ENCODE measurements at places on chromosomes 2 and 18.

GRCh38 chr2:65377556-65378192 lies 54.7 kb downstream of the SPRED2 start:
- peak; percentile 72 for DNase-seq

DNA sequence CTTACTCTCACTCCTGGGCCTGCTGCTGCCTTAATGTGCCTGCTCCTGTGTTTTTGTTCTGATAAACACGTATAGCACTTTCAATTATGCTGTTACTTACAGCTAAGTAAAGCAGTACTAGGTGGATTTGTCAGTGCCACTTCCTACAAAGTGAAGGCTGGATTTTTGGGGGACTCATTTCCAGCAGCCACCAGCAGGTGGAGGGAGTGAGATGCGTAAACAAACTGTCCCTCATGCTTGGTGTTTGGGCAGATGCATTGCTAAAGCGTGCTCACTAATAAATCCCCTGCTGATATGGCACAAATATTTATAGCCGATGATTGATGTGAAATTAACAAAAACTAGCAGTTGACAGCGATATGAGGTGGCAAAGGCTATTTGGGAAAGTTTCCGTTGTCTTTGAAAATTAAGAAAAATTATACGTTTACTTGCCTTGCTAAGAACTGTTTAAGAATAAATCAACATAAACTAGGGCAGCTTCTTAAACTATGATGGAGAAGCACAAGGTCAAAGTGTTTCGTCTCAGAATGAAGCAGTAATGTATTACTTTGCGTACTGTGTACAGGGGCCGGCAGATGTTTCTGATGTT lies 101.7 kb downstream of the AGAP1 start:
- DNase-seq = peak; percentile 79

DNA sequence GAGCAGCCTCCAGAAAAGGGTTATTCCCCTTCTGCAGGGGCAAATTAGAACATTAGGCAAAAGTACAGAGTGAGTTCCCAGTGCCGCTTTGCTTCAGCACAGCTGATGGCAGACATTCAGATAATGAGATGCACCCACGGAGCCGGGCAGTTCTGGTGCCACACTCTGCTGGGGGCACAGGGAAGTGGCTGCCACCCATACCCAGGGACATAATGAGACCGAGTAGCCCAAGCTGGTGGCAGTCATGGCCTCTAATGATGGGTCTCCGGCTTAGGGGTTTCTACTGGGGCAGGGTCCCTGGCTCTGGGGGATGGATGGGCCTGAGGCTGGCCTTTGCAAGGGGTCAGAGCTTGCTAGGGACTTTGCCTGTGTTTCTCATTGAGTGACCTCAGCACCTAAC lies 26.2 kb downstream of the GLI2 start:
- DNase-seq = no peak

- DNase-seq = no peak
Measured at GRCh38 chr2:108325756-108326155, 37.1 kb downstream of the SULT1C2 start.

DNA sequence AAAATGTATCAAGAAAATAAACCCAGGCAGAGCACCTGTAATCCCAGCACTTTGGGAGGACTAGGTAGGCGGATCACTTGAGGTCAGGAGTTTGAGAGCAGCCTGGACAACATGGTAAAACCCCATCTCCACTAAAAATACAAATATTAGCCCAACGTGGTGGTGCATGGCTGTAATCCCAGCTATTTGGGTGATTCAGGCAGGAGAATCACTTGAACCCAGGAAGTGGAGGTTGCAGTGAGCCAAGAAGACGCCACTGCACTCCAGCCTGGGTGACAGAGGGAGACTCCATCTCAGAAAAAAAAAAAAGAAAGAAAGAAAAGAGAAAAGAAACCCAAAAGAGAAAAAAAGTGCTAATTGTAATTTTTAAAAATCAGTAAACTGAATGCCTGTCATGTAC lies 41.4 kb downstream of the DDX18 start:
- DNase-seq = no peak

GRCh38 chr2:70753902-70754301 lies 14.1 kb downstream of the ADD2 start:
- DNase-seq = no peak

GRCh38 chr2:46001741-46002506 lies 295.3 kb upstream of the EPAS1 start:
- no peak for DNase-seq

GRCh38 chr2:232352511-232353091 lies 25.9 kb upstream of the ALPP start:
- DNase-seq = no peak

- DNase-seq = peak; percentile 66
Measured at GRCh38 chr2:236545814-236546480, 23.7 kb upstream of the ACKR3 start.

- no peak for DNase-seq
Measured at GRCh38 chr18:39622431-39622830, 2056.8 kb upstream of the CELF4 start.

DNA sequence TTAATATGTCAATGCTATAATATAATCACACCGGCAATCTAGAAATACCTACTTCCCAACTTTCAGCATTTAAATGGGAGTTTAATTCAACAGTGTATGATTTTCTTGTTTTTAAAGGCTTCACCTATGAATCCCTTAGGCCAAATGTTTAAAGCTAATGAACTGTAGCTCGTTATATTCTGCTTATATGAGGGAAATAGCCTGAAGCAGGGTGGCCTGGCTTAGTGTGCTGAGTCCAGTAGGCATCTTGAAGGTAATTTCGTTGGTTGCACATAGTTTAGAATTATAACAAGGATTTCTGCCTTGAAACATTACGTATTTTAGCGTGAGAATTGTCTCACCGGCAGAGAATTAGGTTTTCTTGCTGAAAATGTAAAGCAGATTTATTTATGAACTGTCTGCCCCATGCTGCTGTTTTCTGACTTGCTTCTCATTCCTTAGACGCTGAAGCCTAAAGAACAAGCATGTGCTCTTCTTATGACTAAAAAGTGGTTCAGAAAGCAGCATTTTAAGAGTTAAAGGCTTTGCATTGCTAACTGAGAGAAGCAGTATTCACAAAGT lies 433.7 kb upstream of the RAB12 start:
- DNase-seq = no peak

DNA sequence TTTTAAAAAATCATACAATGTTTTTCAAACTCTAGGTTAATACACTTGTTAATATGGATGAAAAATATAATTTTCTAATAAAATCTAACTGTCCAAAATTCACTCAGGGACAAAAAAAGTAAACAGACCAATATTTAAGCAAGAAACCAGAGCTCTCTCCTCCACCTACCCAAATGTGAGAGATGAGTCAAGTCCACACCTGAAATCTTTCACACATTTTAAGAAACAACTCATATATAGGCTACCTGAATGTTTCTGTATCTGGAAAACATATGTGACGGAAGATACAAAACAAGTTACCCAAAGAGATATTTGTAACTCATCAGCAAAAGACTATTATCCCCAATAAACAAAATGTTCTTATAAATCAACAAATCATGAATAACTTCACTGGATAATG lies 20.2 kb downstream of the ZNF516 start:
- DNase-seq = no peak

DNA sequence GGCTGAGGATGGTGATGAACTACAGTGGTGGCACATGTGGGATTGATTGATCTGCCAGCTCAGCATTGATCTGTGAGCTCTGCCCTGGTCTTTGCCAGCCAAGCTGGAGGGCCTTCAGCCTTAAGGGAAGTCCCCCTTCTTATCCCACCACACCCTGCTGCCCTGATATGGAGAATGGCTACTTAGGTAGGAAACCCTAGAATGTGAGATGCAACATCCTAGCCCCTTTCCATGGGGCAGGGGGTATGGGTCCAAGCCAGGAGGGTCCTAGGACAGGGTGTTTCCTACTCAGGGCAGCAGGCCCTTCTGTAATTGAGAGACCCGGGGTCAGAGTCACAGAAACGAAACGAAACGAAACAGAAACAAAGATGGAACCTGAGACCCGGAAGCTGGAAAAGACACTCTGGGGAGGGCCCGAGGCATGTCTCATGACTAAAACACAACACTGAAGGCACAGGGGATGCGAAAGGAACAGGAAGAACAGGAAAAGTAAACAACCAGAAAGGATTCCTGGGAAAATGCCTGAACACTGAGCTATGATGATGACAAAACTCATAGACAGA lies 16.9 kb upstream of the SULT1C2 start:
- DNase-seq = no peak

GRCh38 chr2:9975328-9975727 lies 23.8 kb downstream of the GRHL1 start:
- DNase-seq = no peak

- DNase-seq = no peak
Measured at GRCh38 chr18:76461148-76461547, 33.9 kb downstream of the ZNF516 start.

DNA sequence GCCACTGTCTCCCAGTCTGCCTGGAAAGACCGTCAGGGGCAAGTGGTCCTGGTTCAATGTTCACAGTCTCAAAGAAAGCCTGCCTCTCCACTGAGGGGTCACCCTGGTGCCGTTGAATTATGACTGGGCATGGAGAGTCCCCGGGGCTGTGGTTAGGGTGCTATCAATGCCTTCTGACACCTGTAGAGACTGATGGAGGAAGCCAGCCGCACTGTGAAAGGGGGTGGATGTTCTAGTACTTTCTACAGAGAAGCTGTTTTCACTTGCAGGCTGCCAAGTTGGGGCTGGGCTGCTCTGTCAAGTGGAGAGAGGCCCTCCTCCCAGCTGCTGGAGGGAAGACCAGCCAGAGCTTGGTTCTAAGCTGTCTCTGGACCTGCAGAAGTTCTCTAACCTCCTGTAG lies 80.5 kb downstream of the BCL2L11 start:
- DNase-seq = no peak

- no peak for DNase-seq
Measured at GRCh38 chr2:140929849-140930248, 1201.0 kb downstream of the LRP1B start.

DNA sequence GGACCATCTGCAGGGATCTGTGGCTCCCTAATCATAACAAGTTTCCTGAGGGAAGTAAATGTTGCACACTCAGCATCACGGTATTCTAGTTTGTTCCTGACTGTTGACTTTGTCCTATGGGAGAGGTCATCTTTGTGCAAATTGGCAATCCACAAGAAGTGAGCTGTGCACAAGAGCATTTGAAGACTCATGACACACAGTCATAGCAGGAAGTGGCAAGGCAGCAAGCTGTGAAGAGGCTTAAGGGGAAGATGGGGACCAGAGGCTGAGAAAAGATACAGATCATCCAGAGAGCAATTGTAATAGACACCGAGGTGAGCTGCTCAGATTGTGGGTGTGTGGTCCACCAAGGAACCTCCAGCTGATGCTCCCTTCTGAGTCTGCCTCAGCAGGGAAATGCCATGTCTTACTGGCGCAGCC lies 2.7 kb downstream of the TNP1 start:
- peak; percentile 24 for DNase-seq

DNA sequence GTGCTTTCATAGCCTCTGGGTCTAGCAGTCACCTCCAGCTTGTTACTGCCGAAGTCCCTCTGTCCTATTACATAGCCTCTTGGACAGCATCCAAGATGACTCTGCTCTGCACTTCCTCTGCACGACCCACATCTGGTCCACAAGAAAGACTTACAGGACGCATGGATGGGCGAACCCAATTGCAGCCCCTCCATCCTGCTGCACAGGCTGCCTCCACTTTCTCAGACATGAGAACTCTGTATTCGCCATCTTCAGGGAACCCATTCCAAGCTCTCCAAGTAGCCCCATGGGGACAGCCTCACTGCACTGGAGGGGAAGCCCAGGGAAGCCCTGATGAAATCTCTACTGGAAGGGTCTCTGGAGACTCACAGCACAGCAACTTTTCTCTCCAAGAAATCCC lies 172.1 kb downstream of the GFPT1 start:
- DNase-seq = peak; percentile 63

DNA sequence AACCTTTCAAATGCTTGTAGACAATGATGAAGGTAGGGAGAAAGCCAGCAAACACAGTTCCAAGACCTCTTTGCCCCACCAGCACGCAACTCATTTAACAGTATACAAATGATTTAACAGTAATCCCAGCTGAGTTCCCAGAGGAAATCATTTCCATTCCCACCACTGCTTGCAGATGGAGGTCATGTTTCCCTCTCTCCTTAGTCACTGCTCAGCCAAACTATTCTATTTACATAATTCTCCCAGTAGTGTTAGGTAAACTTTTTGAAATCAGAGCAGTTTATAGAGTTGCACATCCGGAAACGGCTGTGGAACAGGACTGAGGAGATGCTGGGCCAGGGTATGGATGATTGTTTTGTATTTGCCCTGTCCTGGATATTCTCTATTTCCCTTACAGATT lies 328.5 kb downstream of the FIGN start:
- DNase-seq = no peak

GRCh38 chr2:26067980-26068507 lies 34.2 kb downstream of the RAB10 start:
- peak; percentile 38 for DNase-seq

GRCh38 chr18:42011053-42011452 lies 56.0 kb downstream of the PIK3C3 start:
- no peak for DNase-seq

- DNase-seq = no peak
Measured at GRCh38 chr18:79506191-79507075, 110.7 kb downstream of the NFATC1 start.

DNA sequence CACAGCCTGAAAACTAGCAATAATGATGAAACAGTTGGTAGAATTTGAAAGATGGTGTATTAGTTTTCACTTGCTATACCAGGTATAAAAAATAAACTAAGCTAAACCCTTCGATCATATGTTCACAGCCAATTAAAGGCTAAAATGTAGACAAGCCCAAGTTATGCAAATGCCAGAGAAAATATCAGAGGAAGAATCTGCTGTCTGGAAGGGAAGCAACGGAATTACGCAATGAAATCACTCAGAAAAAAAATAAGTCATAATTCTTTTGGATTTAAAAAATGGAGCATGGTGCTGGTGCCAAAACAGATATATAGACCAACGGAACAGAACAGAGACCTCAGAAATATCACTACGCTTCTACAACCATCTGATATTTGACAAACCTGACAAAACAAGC lies 108.3 kb downstream of the ARL4C start:
- peak; percentile 11 for DNase-seq

DNA sequence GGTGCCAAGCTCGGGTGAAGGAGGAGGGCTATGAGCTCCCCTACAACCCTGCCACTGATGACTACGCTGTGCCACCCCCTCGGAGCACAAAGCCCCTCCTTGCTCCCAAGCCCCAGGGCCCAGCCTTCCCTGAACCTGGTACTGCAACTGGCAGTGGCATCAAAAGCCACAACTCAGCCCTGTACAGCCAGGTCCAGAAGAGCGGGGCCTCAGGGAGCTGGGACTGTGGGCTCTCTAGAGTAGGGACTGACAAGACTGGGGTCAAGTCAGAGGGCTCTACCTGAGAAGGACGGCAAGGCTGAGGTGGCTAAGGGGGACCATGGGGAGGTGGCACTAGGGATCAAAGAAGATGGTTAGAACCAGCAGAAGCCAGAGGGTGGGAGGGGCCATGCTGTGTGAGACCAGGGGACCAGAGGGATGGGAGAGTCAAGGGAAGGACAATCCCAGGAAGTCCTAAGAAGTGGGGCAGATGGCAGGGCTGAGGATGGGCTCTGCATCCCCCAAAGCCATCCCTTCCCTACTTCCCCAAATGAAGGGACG lies 2.4 kb downstream of the DOK1 start:
- DNase-seq = no peak

- peak; percentile 29 for DNase-seq
Measured at GRCh38 chr2:120736624-120737339, 1.1 kb downstream of the GLI2 start.

Measured in hematopoietic multipotent progenitor cell treated with erythropoietin and hydrocortisone succinate and interleukin-3 and kit ligand, for 4 days (in vitro differentiated cells).